NCI-H2171 treated with DMSO at 0.1 percent for 48 hours (cell line): ENCODE measurements at places on chromosomes 7 and 10.

GRCh38 chr10:34548466-34548865 is 266.6 kb downstream of the PARD3 start:
- DNase-seq = no peak

GRCh38 chr7:36279200-36279925 is 110.3 kb upstream of the ANLN start:
- DNase-seq = no peak

DNA sequence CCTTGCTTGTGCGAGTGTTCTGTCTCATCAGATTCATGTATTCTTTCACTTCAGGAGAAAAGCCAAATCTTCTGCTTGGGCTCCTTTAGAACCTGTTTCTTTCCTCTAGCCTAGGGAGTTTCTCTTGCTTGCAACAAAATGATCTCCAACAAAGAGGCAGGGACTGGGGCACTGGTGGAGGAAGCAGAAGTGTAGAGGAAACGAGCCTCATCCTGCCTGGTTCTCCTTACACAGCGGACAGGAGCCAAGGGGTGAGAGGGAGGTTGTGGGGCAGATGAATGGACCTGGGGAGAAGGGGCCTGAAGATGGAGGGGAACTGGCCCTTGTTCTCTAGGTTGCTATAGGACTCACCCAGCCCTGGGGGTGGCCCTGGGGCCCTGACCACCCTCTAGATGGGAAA is 141.1 kb downstream of the PKD1L1 start:
- no peak for DNase-seq

- DNase-seq = no peak
These were observed 8.9 kb upstream of the CDK1 start for GRCh38 chr10:60769406-60769805.

DNA sequence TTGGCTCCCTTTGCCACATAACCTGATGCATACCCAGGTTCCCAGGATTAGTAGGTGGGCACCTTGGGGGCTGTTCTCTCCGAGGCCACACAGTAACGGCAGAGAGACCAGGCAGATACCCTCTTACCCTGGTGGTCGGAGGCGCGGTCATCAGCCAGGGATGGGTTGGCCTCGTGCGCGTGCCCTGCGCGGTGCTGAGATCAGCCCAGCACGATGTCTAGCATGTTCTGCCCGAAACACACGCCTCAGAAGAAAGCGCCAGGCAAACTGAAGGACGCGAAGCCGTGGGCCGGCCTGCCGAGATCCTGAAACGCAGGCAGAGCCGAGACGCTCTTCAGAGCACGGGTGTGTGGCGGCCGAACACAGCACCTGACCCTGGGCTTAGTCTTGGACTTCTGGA is 34.7 kb upstream of the CFAP46 start:
- DNase-seq = no peak

GRCh38 chr7:121513105-121513504 is 117.0 kb upstream of the FAM3C start:
- no peak for DNase-seq

- DNase-seq = peak; percentile 39
These were observed 31.1 kb upstream of the TOMM7 start for GRCh38 chr7:22853674-22854157.

DNA sequence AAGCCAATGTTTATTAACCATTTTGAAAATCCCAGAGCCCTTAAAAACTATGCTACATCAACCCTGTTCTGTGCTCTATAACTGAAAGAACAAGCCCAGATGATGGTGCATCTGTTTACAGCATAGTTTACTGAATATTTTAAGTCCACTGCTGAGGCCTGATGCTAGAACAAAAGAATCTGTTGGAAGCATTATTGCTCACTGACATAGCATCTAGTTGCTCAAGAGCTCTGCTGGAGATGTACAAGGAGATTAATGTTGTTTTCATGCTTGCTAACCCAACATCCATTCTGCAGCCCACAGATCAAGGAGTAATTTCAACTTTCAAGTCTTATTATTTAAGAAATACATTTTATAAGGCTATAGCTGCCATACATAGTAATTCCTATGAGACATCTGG is 181.3 kb upstream of the FEZF1 start:
- no peak for DNase-seq

- DNase-seq = no peak
These were observed 4.2 kb upstream of the ADGRA1 start for GRCh38 chr10:133083422-133084100.

DNA sequence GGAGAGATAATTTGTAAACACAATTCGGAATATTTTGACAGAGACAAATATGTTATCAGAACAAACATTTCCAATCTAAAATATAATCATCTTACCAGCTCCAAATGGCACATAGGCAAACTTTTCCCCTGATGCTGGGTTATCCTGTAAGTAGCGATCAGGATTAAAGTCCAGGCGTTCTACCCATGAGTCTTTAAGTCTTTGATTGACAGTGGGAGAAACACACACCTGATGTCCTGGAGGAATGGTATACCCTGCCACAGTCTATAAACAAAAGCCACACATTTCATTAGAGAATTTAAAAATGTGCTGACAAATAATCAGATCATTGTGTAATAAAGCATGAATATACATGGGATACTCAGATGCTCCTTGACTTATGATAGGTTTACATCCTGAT is 17.3 kb downstream of the CYP51A1 start:
- DNase-seq = no peak

- peak; percentile 89 for DNase-seq
These were observed 172.2 kb downstream of the SH2D4B start for GRCh38 chr10:80709866-80710265.

DNA sequence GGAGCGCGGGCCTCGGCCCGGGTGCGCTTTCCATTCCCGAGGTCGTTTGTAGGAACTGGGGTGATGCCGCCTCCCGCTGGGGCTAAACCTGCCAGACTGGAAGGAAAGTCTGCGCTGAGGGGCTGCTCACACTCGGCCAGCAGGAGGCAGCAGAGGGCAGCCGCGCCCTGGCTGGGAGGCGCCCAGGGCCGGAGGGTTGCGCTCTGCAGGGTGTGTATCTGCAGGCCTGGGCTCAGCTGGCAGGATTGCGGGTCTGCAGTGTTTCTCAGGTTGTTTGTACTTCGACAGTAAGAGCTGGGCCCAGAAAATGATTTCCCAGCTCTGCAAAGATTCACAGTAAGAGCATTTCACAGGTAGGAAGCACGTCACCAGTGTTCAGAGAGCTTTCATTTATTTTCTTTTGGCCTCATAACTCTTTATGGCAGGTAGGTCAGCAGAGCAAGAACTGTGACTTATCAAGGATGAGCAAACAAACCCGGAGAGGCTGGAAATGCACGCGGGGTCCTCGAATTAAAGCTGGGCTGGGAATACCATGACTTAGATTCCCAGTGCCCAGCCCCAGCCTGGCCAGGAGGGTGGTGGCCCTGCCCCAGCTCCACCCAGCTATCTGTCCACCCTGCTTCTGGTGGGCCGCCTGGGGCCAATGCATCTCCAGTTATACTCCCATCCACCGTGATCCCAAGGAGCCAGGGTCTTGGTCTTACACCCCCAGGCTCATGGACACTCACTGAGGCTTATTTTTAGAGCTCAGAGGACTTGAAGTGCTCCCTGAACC is 15.2 kb upstream of the PPP2R2D start:
- DNase-seq = no peak

GRCh38 chr7:117937753-117938483 is 64.7 kb upstream of the CTTNBP2 start:
- no peak for DNase-seq

- no peak for DNase-seq
These were observed 6.1 kb upstream of the VGF start for GRCh38 chr7:101171442-101171837.

DNA sequence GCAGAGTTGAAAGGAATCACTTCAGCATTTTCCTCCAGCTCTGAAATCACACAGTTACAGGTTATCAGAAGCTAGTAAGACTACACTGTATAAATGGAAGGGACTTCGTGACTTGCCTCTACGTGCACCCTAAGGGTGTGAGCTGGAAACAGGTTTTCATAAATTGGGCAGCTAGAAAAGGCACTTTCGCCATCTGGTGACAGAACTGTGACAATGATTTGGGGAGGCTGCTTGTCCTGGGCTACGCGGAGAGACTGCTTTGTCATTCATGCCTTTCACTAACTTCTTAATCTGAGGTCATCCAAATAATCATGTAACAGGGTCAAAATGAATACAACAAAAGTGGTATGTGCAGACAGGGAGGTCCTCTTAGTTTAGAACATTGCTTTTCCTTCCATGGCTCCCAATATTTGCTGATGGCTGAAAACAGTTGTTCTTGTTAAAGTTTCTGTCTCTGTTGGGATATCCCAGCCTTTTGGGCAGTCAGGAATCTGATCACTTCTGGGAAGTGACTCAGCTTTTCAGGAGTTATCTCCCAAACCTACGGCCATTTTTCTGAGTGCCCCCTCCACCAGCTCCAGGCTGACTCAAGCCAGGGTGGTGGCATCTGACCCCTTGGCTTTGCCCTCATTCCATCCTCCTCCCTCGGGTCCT is 17.8 kb downstream of the VWC2 start:
- DNase-seq = peak; percentile 14

DNA sequence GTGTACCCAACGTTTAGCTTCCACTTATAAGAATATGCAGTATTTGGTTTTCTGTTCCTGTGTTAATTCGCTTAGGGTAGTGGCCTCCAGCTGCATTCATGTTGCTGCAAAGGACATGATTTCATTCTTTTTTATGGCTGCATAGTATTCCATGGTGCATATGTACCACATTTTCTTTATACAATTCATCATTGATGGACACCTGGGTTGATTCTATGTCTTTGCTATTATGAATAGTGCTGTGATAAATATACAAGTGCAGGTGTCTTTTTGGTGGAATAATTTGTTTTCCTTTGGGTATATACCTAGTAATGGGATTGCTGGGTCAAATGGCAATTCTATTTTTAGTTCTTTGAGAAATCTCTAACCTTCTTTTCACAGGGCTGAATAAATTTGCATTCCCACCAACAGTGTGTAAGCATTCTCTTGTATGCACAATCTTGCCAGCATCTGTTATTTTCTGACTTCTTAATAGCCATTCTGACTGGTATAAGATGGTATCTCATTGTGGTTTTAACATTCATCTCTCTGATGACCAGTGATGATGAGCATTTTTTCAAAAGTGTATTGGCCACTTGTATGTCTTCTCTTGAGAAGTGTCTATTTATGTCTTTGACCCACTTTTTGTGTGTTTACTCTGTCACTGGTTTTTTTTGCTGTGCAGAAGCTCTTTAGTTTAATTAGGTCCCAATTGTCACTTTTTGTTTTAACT is 72.5 kb upstream of the CC2D2B start:
- no peak for DNase-seq

DNA sequence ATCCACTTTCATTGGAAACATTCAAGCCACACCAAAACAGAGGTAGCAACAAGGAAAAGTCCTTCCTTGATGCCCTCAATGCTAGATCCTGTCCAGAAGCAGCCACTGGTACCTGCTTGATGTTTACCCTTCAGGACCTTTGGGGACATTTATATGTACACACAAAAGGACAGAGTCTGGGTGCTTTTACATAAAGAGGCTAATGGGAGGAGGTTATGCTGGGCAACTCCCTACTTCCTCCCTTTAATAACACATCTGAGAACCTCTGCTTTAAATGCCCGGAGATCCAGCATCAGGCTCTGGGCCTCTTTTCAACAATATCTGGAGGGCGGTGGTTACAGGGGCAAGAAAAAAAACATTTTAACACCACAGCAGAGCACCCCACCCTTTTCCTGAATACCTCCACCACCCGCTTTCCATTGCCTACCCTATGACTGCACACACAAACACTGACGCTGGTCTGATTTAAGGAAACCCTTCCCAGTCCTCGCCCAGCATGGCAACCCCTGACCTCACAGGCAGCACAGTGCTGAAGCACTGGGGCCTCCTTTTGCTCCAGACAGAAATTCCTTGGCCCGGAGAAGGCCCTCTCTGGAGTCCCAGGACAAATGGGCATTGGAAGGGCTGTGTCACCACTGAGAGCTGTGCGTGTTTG is 39.3 kb upstream of the DUSP5 start:
- no peak for DNase-seq

DNA sequence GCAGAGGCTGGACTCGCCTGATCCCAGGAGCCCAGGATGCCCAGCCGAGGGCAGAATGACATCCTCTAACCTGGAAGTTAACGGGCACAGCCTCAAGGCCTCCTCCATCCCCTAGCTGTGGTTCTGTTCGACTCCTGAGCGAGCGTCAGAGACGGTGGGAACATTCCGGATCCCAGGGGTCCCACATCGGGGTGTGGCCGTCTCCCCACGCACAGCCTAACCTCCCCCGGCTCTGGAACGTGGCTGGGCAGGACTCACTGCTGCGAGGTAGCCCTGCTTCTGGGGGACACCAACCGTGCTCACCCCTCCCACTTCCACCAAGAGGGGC is 8.4 kb downstream of the FOXL3 start:
- DNase-seq = no peak

DNA sequence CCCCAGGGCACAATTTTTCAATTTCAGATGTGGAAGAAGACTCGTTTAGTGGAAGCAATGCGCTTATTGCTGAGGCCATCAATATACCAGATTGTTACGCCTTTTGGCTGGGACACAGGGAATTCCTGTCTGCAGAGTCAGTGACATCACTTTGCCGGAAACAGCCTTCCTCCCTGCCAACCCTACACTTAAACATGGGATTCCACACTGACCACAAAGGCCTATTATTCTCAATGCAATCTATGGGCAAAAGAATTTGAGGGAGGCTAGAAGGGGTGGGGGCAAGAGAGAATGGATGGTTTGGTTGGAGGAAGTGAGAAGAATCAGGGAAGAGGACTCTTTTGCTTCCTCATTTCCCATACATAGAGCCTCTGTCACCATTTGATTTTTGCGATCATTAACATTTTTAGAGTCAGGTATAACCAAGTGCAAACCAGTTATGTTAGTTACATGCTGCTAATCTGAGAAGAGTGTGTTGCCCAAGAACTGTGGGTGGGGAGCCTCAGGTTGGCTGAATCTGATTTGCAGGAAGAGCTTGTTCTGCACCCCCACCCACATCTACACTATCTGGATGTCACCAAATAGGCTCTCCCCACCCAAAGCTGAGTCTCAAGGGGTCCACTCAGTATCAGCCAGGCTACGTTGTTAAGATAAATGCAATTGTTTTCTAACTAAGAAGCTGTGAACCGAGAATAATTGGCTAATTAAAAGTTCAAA is 58.2 kb downstream of the ENTPD1 start:
- peak; percentile 22 for DNase-seq

GRCh38 chr10:1657479-1657878 is 79.8 kb downstream of the ADARB2 start:
- DNase-seq = peak; percentile 22

DNA sequence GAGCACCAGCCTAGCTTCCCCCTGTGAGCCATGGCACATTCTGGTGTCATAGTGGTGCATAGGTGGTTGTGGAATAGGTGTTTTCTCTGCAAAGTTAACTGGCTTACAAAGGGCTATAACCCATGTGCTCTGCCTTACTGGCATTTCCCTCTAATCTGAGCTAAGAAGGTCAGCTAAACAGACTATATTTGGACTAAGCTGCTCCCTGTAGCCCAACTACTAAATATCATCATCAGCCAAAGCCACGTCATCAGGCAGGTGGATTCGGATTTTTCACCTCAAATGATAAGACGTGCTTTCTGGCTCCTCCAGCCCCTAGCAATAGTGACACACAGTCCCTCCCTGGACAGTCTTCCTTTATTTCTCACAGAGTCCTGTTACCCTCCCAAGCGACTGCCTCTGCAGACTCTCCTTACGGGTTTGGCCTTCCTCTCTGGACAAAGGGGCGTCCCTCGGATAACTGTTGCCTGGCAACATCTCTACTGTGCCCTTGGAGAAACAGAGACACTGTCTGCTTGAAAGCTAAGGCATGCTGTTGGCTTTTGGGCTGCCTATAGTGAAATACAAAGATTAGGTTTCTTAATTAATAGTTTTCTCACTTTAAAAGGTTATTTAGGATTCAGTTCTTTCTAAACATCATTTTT is 9.1 kb downstream of the SLC13A4 start:
- no peak for DNase-seq
